ENCODE measurements at places on chromosomes 11 and 22.

DNA sequence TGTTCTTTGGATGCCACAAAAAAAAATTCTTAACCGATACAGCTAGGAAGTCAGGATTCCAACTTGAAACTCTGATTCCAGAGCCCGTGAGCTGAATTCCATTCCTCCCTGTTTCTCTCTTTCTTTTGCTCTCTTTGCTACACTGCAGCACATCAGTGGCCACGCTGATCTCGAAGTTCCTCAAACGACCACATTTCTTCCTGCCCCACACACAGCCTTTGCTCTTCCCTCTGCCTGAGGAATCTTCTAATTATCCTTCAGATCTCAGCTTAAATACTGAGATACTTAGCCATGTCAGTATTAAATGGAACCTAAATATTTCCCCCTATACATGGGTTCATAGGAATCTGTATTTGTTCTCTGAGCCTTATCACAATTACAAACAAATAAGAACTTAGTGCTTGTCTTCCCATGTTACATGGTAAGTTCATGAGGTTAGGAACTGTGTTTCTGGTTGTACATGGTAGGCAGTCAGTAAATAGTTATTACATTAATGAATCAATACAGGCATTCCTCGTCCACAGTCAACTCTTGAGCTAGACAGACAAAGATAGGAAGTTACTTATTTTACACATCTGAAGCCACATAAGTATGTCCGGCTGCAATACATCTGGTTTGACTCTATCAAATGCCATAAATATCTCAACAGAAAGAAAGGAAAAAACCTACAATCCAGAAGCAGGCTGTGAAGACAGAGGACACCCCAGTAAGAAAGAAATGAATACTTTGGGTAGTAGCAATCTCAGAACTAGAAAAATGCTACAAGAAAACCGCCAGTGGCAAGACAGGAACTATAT, 86.6 kb downstream of the MAML2 start:
- no peak for DNase-seq

GRCh38 chr22:17086788-17087497, 2.1 kb downstream of the IL17RA start:
- DNase-seq: no peak

GRCh38 chr11:87866951-87867350, 308.3 kb downstream of the RAB38 start:
- DNase-seq: no peak

DNA sequence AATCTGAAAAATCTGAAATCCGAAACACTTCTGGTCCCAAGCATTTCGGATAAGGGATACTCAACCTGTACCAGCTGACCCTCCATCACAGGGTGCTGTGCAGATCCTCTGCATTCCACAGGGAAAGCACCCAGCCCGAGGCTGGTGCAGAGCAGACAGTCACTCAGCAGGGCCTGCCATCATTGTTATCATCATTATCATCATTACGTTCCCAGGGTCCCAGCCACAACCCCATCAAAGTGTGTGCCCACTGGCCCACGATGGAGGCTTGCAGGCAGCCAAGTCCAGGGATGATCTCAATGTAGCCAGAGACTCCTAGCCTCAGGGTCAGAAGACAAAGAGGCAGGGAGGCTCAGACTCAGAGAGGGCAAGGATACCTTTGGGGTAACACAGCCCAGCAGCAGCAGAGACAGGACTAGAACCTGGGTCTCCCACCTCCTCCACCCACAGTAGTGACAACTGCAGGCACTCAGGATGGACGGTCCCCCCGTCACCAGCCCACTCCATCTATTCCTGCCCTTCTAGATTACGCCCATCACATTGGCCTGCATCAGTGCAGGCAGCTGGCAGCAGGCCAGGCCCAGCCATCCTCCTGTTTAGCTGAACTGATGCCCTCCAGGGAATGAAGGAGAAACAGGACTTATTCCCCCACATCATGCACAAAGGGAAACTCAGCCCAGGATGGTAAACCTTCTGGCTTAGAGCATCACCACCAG, 10.3 kb downstream of the GAL3ST1 start:
- no peak for DNase-seq

DNA sequence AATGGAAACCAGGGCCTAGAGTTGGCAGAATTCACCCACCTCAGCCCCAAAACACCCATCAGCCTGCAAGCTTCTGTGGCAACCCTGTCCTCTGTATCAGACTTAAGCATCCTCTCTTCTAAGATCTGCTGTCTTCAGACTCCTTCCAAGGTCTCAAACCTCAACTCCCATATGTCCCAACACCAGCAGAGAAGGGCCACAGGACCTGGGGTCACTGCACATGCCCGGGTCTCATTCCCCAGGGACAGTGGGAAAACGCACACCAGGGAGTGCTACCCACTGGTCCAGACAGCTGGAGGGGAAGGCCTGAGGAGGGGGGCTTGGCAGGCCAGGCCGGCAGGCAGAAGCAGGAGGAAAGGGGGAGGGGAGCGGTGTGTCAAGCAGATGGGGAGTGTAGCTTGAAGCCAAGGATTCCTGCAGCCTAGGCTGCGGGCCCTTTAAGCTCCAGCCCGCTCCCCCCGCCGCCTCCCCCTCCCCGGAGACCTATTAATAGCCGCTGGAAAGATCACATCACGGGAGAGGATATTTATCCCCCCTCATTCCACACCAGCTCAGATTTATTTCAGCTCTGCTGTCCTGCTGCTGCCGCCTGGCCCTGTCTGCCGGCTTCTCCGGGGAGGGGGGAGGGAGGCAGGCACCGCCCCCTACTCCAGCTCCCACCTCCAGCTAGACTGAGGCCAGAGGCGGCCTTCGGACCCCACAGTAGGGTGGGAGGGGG, 16.7 kb downstream of the BCL9L start:
- no peak for DNase-seq

DNA sequence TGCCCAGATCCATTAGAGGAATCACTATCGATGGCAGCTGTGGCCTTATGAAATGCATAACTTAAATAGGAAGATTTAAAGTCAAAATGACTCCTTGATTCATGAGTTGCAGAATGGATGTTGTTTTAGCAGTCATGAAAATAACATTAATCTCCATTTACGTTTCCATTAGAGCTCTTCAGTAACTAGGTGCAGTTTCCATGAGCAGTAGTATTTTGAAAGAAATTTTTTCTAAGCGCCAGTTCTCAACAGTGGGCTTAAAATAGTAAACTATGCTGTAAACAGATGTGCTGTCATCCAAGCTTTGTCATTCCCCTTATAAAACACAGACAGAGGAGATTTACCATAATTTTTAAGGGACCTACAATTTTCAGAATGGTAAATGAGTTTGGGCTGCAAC, 1414.1 kb downstream of the LRRC4C start:
- no peak for DNase-seq

DNA sequence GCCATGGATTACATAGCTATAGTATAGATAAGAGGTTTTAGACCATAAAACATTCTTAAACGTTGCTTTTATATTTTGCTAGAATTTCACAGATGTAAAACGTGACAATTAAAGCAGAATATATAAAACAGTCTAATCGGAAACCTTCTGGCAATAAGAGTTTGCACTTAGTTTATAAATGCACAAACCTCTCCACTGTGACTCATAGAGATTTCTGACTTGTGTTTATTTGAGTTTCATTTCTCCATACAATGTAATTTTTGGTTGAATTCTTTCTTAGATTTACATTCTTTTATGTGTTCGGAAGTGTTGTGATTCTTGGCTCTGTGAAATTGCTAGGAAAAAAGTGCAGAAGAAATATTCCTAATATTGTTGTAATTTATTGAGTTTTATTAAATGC, 288.7 kb upstream of the CTSC start:
- DNase-seq: no peak

GRCh38 chr11:30705913-30706675, 119.9 kb upstream of the MPPED2 start:
- no peak for DNase-seq

GRCh38 chr11:65589444-65590239, 6.0 kb downstream of the KCNK7 start:
- no peak for DNase-seq

GRCh38 chr22:22167791-22168189, 76.8 kb upstream of the VPREB1 start:
- no peak for DNase-seq

DNA sequence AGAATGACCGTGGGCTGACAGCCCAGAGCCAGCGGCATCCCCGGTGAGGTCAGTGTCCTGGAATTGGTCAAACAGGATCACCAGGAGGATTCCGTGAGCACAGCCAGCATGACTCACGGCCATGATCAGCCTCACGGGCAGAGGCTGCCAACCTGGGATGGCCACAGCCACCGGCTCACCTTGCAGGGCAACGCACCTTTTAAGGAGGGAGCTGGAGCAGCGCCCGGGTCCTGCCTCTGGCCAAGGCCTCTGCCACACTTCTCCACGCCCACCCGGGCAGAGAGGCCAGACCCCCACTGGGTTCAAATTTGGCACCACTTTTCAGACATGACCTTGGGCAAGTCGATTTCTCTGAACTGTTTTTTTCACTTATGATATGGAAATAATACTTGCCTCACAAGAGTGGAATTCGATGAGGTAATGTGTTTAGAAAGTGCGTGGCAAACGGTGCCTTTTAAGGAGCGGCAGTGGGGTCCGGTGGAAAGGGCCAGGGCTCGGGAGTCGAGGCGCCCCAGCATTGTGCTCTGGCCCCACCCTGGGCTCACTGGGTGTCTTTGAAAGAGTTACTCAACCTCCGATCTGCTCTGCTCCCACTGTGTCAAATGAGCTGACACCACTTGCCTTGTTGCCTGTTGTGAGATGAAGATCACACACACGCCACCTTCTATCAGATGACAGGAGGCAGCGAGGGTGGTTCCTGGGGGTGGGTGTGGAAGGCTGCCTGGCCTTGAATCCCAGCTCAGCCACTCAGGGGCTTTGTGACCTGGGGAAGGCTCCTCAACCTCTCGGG, 16.0 kb downstream of the TXN2 start:
- DNase-seq: no peak

DNA sequence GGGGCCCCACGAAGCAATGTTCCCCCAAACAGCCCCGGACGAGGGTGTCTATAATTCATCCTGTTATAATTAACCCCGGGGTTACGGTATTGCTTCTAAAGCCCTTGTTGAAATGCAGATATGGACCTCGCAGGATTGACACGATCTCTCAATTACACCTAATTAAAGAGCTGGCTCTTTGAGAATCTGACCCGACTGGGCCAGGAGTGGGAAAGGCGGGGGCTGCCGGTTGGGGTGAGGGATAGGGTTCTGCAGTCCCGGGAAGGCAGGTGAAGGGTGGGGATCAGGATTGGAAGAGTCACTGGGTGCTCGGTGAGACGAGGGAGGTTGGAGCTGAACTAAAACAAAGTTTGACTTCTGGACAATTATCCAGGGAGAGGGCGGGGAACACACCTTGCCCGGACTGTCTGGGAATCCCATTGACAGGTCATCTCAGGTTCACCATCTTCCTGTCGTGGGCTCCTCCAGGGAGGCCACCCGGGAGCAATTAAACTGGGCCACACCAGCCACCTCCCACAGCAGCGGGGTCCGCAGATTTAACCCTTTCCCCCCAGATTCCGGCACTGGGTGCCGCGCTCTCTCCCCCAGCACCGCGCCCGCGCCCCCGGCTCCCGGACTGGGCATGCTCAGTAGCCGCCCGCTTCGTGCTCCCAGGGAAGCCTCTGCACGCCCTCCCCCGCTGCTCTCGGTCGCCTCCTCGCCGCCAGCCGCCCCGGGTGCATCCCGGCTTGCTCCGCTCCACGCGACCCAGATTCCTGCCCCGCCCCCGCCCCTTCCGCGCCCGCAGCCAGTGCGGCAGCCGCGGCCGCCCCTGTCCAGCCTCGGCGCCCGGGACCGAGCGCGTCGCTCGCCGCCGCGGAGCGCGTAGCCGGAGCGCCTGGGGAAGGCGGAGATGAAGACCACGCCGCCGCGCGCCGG, at the start of gene ELMOD1:
Gene ELMOD1 (plus strand): TSS at position 688 of the 918 bp plus-strand sequence. CDS start 27,043 bp downstream, outside the sequence.
- DNase-seq: no peak

DNA sequence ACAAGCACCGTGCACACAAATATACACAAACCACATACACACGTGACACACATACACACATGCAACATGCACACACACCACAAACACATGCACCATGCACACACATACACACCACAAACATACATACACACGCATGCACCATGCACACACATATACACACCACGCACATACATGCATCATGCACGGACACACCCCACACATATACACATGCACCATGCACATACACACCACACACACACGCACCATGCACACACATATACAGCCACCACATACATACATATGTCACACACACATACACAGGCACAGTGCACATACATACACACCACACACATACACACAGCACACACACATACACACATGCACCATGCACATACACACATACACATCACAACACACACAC, 12.7 kb upstream of the B4GALNT4 start:
- DNase-seq: no peak

GRCh38 chr11:17845431-17845881, 110.9 kb downstream of the KCNC1 start:
- no peak for DNase-seq

- no peak for DNase-seq
Observed at GRCh38 chr11:11807811-11808782, 33.7 kb upstream of the USP47 start.

- no peak for DNase-seq
Observed at GRCh38 chr11:70948855-70949531, 303.4 kb downstream of the SHANK2 start.

DNA sequence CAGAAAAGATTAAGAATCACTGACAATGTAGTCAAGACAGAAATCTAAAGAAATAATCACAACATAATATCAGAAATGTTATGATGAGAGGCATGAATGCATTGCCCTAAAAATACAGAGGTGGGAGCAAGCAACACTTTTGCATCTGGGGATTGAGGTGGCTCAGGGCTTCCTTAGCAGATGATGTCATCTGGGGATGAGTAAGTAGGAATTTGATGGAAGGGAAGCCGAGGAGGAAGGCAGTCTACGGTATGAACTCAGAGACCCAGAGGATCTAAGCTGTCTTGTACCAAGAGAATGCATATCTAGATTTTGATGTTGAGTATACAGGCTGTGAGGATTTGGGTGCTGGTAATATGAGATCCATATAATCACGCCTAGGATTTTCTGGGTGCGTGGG, 193.0 kb upstream of the SNX19 start:
- no peak for DNase-seq

GRCh38 chr11:116376547-116376946, 396.2 kb downstream of the BUD13 start:
- no peak for DNase-seq

GRCh38 chr11:33669598-33670249, 30.9 kb downstream of the C11orf91 start:
- DNase-seq: no peak

- DNase-seq: no peak
Observed at GRCh38 chr11:125483592-125483991, 12.5 kb downstream of the FEZ1 start.

GRCh38 chr22:40482391-40482790, 112.0 kb downstream of the SGSM3 start:
- no peak for DNase-seq

GRCh38 chr11:103396237-103396636, 287.0 kb downstream of the DYNC2H1 start:
- no peak for DNase-seq

- DNase-seq: no peak
Observed at GRCh38 chr22:47129902-47130635, 367.6 kb downstream of the TBC1D22A start.

DNA sequence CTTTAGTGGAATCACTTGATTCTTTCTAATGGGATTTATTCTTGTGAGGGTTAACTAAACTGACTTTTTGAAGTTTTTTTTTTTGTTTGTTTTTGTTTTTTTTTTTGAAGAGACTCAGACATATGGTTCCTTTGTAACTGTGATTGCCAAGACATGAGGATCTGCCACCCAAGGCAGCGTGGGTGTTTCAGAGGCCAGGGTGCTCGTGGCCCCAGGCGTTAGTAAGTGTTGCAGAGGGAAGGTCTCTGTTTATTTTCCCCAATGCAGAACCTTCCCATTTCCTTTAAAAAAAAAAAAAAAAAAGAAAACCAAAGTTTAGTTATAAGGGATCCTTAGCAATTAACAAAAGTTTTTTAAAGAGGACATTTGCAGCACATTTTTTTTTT, 94.8 kb downstream of the CTTN start:
- no peak for DNase-seq

Measured in SK-N-MC (cell line).